Left ventricle myocardium superior (tissue), 1 donor: ENCODE measurements at places on chromosomes 13 and 19.
A peak's percentile ranks its signal among the peaks of the same experiment; 100 is the strongest.

- peak; percentile 29 for DNase-seq
Measured at GRCh38 chr19:1471515-1472160, 7.4 kb downstream of the C19orf25 start.

DNA sequence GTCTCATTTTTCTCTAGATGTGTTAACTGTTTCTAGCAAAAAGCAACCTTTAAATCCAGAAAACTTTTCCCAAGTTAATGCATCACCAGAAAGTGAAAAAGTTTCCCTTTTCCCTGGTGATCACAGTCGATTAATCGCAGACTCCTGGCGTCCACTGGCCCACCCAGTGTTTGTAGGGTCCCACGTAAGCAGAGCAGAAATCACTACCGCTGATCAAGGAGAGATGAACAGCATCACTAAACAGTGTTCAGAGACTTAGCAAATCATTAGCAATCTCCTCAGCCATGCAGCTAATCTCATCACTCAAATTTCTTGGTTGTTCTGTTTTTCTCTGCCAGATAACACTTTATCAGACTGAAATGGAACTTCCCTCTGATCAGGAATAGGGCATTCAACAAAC, 184.2 kb downstream of the EFNB2 start:
- no peak for DNase-seq

DNA sequence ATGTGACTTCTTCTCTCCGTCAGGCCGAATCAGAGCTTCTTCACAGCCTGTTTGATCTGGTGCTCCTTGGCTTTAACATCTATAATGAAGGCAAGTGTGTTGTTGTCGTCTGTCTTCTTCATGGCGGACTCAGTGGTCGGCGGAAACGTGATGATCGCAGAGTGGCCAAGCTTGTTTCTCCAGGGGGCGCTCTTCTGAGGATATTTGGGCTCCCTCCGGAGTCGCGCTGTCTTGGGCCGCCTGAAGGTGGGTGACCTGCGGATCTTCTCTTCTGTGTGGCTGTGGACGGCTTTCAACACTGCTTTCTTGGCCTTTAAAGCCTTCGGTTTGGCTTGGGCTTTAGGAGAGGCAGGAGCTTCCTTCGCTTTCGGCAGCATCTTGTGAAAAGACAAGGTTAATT, 9.8 kb downstream of the TPRX1 start:
- DNase-seq: no peak

- DNase-seq: no peak
Measured at GRCh38 chr13:113879017-113879416, 15.1 kb upstream of the GAS6 start.
